ENCODE measurements at places on chromosomes 7 and 10.

DNA sequence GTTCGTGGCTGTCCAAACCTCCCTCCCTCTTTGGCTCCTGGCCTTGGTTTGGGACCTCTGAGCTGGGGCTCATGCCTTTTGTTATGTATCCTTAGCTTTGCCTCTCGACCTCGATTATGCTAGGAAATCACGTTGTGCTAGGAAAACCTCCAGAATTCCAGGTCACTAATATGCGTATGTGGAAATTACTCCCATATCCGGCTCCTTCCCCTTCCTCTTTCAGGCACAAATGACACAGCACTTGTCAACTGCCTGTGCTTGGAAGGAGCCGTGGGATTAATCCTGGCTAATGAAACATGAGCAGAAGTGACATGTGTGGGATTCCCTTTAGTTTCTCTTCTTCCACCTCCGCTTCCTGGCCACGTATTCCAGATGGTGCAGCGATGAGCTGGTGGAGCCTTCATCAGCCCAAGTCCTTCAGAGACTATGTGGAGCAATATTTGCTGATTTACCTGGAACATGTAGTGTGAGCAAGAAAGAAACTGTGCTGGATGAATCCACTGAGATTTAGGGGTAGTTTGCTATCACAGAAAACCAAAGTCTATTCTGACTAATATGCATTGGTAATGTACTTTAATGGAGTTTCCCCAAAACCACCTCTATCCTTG, 149.2 kb downstream of the REEP3 start:
- DNase-seq = no peak
- no peak overlapping the region for H3K27ac ChIP-seq
- H3K4me1 ChIP-seq = peaks cover 58% of the 10 kb centered on the region
- H3K4me3 ChIP-seq = no peak overlapping the region
- H3K36me3 ChIP-seq = no peaks in the 10 kb centered on the region

GRCh38 chr7:26309089-26309488, 17.4 kb downstream of the SNX10 start:
- H3K4me3 ChIP-seq = no peak overlapping the region
- DNase-seq = no peak
- no peaks in the 10 kb centered on the region for H3K36me3 ChIP-seq

DNA sequence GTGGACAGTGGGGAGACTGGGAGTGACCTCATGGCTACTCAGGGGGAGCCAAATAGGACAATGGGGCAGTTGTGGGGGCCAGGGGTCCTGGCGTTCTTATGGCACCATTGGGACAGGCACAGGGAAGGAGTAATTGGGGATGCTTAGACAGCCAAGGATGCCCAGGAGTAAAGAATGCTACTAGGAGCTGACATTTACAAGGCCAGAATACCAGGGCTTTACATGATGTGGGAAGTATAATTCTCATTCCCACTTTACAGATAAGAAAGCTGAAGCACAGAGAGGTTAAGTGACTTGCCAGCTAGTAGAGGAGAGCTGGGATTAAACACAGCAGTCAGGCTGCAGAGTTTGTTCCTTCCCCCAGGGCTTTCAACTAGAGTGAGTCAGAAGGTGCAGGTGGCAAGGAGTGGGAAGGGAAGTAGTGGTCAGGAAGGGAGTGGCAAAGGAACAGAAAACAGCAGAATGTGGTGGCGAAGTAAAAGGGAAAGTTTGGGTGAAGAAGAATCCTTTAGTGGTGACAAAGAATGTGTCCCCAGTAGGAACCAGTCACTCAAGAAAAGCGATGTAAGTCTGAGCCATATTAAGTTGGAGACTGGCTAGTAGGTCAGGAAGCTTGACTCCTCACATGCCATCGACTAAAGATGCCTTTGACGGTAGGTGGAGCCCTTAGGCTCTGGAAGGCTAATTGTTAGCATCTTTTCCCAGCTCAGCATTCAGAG, 32.8 kb downstream of the CPVL start:
- H3K4me3 ChIP-seq = no peak overlapping the region
- H3K27ac ChIP-seq = no peak overlapping the region
- H3K36me3 ChIP-seq = no peaks in the 10 kb centered on the region
- peak; percentile 22 for DNase-seq

DNA sequence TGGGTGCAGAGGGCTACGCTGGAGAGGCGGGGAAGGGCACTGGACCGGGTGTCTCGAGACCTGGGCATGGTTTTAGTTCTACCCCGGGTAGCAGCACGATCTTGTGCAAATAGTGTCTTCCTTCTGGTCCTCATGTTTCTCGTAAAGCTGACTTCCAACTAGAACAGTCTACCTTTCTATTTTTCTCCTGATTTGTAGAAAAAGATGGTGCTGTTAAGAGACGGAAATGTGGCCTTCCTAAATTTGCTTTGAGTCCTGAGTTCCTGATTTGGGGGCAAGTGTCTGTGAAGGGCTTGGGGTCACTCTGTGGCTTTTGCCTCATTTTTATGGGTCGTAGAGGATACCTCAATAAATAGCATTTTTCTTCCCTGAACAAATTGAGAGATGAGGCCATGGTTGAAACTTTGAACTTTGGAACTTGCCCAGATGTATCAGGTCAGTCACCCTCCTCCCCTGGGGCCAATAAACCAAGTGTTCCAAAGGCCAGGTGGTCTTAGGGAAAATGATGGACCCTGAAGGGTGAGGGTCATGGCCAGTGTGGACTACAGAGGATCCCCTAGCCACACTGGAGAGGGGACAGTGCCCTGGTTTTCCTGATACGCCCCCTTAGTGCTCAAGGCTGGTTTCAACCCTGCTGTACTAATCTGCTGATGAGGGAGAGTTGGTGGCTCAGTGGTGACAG, 45.2 kb downstream of the GRK5 start:
- H3K36me3 ChIP-seq = no peaks in the 10 kb centered on the region
- H3K4me3 ChIP-seq = peak overlapping the region; percentile 78
- H3K27ac ChIP-seq = peak overlapping the region; percentile 97
- DNase-seq = no peak
- H3K4me1 ChIP-seq = peaks cover 67% of the 10 kb centered on the region

GRCh38 chr7:101390901-101391301, 28.2 kb downstream of the COL26A1 start:
- peaks cover 25% of the 10 kb centered on the region for H3K27me3 ChIP-seq
- no peak overlapping the region for H3K4me3 ChIP-seq
- no peaks in the 10 kb centered on the region for H3K36me3 ChIP-seq
- peaks cover 15% of the 10 kb centered on the region for H3K4me1 ChIP-seq
- DNase-seq = no peak
